T-helper 1 cell (primary cell): ENCODE measurements at places on chromosomes 1 and 21.

- DNase-seq: no peak
These were observed 36.1 kb downstream of the COA6 start for GRCh38 chr1:234409328-234409727.

- no peak for DNase-seq
These were observed 22.8 kb downstream of the C2CD2 start for GRCh38 chr21:41931041-41931451.

DNA sequence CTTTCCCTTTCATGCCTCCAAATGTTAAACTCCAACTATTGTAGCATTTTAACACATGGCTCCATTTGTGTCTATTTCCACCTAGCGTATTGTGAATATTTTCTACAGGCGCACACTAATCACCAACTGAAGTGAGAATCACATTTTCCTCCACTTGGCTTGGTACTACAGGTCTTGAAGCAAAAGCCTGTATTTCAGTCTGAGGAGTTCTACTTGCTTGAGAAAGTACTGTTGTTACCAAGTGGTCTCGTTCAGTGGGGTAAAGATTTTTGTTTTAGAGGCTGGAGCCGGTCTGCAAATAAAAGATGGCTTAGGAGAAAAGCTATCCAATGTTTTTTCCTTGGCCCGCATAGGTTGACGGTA, 550 bp upstream of the PTBP2 start:
- no peak for DNase-seq

GRCh38 chr1:207034998-207035397, 2.4 kb upstream of the C1orf116 start:
- no peak for DNase-seq

- no peak for DNase-seq
These were observed 12.7 kb downstream of the MTFR1L start for GRCh38 chr1:25832336-25833037.

GRCh38 chr1:107545879-107546278, 405.0 kb downstream of the NTNG1 start:
- no peak for DNase-seq

GRCh38 chr1:150974580-150975478, at the start of gene CERS2:
TSS of gene CERS2 (minus strand) at chr1:150974835. CDS start at chr1:150969090, 5,745 bp downstream.
- DNase-seq: peak; percentile 80

GRCh38 chr1:203038217-203038741, 12.0 kb downstream of the PPFIA4 start:
- no peak for DNase-seq

GRCh38 chr1:204046346-204046745, 26.6 kb upstream of the SOX13 start:
- DNase-seq: no peak

GRCh38 chr1:114218361-114219171, 64.9 kb upstream of the SYT6 start:
- DNase-seq: no peak

- no peak for DNase-seq
These were observed 9.7 kb upstream of the IGFN1 start for GRCh38 chr1:201180901-201181300.

GRCh38 chr1:220528679-220529501, 954 bp downstream of the MARK1 start:
- DNase-seq: no peak

GRCh38 chr1:113243529-113243928, 146.8 kb upstream of the MAGI3 start:
- DNase-seq: no peak
